ENCODE measurements at places on chromosomes 2 and 18.

DNA sequence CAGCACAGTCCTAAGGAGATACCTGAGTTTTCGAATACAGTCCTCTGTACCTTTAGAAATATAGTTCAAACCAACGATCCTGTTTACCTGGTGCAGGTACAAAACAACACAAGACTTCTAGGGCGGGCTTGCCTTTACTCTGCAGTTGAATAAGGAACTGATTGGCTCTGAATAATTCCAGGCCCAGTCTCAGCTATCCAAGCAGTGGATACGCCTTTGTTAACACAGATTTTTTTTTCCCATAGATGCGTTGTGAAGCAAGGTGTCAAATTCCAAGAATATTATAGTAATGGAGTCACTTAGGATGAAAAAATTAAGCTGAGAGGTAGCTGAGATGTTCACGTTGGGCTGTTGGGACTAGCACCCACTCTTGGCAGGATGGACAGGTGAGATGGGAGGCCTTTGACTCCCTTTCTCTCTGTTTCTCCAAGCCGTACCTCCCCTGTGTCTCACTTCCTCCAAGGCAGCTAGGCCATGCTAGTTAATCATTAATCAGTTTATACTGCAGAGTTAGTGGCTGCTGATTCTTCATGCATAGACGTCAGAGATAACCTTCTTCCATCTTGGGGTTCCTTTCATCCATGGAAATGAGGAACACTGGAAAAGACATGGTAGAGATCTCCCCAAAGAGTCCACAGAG lies 380.8 kb upstream of the ACVR2A start:
- peak; percentile 55 for DNase-seq

- no peak for DNase-seq
Observed at GRCh38 chr18:47110492-47111274, 39.6 kb downstream of the HDHD2 start.

GRCh38 chr18:48024009-48024512 lies 93.6 kb upstream of the SMAD2 start:
- no peak for DNase-seq

DNA sequence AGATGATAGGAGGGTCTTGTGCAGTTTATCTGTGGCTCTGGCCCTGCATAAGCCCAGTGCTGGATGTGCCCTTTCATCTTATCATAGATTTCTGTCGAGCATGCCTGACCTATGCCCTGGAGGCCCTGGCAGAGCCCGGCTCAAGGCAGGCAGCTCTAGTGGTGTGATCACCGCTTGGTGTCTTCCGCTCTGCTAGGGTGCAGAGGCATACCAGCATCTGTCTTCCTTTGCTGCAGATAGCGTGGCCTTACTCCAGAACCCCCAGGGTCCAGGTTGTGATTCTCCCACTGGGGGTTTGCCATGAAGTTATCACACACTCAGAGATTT lies 13.7 kb upstream of the TRAF3IP1 start:
- DNase-seq: no peak

- no peak for DNase-seq
Observed at GRCh38 chr18:75785834-75786233, 358.3 kb upstream of the SMIM21 start.

DNA sequence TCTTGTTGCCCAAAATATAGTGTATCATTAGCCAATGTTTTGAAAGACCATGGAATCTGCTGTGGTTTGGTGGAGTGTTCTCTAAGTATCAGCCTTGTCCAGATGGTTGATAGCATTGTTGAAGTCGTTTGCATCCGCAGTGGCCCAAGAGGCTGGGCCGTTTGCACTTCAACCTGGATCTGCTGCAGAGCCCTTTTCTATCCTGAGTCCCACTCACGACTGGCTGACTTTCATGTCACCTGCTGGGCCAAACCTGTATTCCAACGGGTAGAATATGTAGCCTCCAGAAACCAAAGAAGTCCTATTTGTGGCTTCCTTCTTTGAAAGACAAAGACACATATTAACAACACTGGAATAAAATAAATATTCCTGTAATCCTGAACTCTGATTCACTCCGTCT lies 1154.1 kb downstream of the RPIA start:
- DNase-seq: no peak

GRCh38 chr2:236054125-236054524 lies 114.1 kb downstream of the GBX2 start:
- DNase-seq: no peak

- no peak for DNase-seq
Observed at GRCh38 chr18:56107821-56108477, 520.0 kb upstream of the TCF4 start.

- no peak for DNase-seq
Observed at GRCh38 chr2:7570247-7570646, 653.0 kb downstream of the RNF144A start.

- no peak for DNase-seq
Observed at GRCh38 chr2:236157815-236158498, 10.2 kb downstream of the GBX2 start.

DNA sequence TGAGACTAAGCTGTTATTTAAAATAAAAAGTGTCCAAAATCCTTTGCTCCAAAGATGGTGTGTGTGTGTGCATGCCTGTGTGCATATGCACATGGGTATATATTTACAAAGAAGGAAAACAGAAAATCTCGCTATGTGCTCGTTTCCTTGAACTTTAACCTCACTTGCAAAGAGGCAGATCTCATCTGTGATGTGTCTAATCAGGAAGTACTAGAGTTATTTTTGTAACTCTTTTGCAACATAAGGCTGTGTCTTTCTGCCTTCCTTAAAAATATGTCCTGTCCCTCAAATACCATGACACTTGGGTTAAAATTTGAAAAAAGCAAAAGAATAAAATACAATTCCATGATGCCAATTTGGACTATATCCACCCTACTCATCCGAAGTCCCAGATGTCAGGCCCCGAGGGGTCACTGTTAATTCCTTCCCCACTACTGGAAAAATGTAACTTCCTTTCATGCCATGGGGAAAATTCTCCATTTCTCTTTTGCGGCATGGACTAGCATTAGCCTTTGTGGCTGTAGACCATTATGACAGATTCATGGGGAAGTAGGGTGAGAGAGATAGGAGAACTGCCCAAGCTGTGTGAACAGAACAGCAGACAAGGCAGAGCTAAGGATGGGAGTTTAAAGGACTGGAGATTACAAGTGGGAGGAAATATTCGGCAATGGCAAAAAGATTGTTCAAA lies 191.3 kb downstream of the MYO1B start:
- DNase-seq: no peak

- no peak for DNase-seq
Observed at GRCh38 chr2:62010632-62011256, 105.3 kb downstream of the COMMD1 start.

DNA sequence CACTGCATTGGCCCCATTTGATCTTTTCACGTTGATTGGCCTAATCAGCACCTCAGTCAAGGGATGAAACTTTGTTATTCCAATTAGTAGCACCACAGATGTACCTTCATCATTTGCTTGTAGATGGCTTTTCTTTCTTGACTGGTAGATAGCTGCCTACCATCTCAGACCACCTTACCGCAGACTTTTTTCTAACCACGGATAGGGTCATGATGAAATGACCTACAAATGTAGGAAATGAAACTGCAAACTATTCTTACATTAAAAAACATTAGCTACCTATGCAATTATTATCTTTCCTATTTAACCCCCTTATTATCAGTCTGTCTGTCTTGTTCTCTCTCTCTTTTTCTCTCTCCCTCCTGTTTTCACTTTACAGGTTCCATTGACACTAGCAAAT lies 22.4 kb upstream of the SLC25A52 start:
- DNase-seq: no peak

GRCh38 chr2:215728504-215729065 lies 284.8 kb downstream of the MREG start:
- no peak for DNase-seq

DNA sequence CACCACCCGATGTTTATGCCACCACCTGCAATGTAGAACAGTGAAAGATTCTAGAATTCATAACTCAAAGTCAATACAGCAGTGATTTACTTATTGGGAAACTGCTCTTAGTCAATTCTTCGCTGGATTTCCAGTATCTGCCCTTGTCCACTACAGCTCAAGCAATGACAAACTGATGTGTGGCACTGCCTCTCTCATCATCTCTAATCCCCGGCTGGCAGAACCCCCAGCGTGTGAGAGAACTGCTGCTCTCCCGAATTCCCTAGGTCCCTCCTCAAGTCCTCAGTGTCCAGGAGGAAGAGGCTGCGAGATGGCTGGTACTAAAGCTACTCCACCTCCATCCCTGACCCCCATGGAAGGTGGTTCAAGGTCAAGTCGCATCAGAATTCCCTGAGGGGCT lies 1.6 kb downstream of the TXNL4A start:
- DNase-seq: no peak

DNA sequence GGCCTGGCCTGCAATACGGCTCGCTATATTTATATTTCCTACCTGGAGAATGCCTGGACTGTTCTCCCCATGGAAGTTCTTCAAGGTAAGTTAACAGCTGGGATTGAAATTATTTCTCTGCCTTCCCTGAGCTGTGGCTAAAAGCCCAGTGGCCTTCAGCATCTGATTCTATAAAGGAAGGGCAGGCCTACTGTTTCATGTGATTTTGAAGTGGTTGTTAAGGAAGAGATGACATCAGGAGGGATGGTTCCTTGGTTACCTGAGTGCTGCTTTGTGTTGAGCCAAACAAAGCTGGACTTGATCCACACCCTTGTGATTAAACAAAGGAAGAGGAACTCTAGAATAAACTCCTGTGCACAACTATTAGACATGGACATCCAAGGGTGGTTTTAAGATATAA lies 61.6 kb downstream of the MFSD6 start:
- no peak for DNase-seq

GRCh38 chr2:47897883-47898731 lies 8.2 kb downstream of the FBXO11 start:
- DNase-seq: no peak

DNA sequence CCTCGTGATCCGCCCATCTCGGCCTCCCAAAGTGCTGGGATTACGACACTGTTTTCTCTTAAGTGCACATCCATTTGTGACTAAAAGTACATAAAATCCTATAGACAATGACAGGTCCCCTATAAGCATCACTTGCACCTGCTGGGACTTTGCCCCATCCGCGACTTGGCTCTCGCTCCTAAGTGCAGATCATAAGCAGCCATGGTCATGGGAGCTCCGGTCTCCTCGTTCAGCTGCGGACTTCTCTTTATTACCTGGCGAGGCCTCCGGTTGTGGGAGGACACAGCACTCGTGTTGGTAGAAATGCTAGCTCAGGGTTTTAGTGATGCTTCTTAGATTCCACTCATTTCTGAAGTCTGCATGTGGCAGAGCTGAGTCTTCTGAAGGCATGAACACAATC lies 92.7 kb upstream of the ST6GAL2 start:
- DNase-seq: no peak

DNA sequence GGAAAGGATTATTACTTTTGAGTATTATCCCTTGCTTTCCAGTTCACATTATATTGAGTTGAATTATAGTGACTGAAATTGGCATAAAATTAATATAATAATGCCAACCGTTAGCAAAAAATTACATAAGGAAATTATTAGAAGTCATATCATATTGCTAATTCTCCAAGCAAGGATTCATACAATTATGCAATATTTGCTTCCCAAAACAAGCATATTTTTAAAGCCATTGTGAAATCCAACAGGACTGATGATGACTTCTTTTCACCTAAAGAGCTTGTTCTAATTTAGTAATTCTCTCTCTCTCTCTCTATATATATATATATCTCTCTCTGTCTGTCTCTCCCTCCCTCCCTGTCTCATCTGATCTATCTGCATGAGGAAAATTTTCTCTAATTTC lies 283.5 kb downstream of the DSEL start:
- no peak for DNase-seq

DNA sequence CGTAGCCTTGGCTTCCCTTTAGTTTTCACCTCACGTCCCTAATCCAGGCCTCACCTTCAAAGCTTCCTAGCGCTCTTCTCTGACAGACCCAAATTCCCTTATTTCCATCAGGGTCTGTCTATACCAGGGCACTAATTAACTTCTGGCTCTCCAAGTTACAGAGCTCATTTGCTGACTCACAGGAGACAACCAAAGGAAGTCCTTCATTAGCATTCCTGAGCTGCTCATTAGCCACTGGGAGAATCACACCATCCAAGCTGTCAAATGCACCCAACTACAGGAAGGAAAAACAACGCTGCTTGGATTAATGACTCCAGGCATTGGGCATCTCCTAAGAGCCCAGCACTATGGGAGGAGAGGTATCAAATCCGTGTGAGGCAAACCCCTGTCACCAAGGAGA lies 109.8 kb upstream of the ALK start:
- no peak for DNase-seq

DNA sequence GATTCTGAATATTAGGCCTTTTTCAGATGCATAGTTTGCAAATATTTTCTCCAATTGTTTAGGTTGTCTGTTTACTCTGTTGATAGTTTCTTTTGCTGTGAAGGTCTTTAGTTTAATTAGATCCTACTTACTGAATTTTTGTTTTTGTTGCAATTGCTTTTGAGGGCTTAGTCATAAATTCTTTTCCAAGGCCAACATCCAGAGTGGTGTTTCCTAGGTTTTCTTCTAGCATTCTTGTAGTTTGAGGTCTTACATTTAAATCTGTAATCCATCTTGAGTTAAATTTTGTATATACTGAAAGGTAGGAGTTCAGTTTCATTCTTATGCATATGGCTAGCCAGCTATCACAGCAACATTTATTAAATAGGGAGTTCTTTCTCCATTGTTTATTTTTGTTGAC lies 404.8 kb downstream of the LNPK start:
- DNase-seq: no peak

GRCh38 chr2:145065342-145065741 lies 545.4 kb upstream of the ZEB2 start:
- no peak for DNase-seq

GRCh38 chr2:191950132-191950874 lies 103.4 kb upstream of the CAVIN2 start:
- DNase-seq: no peak

DNA sequence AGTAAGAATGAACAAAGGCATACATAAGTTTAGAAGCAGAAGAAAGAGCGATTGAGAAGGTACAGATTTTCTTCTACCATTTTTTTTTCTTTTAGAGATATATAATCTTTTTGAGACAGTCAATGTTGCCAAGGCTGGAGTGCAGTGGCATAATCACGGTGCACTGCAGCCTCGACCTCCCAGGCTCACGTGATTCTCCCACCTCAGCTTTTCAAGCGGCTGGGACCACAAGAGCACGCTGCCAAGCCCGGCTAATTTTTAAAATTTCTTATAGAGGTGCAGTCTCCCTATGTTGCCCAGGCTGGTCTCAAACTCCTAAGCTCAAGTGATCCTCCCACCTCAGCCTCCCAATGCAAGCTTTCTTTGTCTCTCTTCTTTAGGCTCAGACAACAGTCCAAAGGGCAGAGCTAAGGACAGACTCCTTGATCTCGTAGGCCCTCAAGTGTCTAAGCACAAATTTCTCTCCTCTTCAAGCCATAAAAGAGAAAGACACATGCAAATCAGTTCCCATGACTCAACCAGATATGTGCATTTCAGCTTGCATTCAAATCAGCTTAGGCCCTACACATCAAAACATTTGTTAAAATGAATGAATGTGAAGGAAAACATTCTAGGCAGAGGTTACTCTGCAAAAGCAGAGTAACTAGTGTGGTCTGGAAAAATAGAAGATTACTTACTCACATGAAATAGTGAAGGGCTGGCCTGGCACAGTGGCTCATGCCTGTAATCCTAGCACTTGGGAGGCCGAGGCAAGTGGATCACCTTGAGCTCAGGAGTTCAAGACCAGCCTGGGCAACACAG lies 18.0 kb downstream of the ITSN2 start:
- no peak for DNase-seq

- DNase-seq: no peak
Observed at GRCh38 chr2:233248999-233249398, 2.5 kb upstream of the ATG16L1 start.

GRCh38 chr2:5926871-5927512 lies 234.8 kb downstream of the SOX11 start:
- no peak for DNase-seq

GRCh38 chr2:121121661-121122060 lies 163.3 kb downstream of the TFCP2L1 start:
- no peak for DNase-seq
